ENCODE measurements at places on chromosomes 13 and 19.

- no peak for DNase-seq
These were observed 15.9 kb upstream of the JUND start for GRCh38 chr19:18297308-18297707.

DNA sequence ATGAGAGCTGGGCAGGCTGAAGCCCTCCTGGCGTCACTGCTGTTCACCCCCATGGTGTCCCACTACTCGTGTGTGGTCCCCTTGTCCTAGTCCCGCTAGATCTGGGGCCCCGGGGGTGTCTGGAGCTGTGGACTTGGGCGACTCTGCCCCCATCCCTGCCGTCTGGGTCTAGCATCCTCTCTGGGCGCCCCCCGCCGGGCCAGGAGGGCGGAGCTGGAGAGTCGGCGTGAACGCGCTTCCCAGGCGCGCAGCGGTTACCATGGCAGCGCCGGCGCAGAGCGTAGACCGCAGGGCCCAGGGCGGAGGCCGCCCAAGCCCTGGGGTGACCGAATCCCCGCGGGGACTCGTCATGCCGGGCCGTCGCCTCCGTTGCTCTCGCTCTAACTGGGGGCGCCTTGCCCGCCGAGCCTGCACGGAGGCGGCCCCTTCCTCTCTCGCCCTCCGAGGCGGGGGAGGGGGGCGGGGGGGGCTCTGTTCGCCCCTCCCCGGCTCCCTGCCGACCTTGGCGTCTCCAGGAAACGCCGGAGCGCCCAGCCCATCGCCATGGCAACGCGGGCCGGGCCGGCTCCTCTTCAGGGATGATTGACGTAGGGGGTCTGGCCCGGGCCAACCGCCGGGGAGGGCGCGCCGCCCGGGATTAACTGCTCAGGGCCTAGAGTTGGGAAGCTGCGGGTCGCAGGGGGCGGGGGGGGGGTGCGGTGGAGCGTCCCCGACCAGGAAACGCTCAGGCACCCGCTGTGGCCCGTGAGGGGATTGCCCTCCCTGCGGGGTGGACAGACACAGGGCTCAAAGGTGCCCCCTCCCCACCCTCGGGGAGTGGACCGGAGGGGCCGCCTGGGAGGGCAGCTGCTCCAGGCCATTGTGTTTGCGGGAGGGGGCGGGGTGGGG is 8.9 kb downstream of the ISYNA1 start:
- DNase-seq, result peak; percentile 82

DNA sequence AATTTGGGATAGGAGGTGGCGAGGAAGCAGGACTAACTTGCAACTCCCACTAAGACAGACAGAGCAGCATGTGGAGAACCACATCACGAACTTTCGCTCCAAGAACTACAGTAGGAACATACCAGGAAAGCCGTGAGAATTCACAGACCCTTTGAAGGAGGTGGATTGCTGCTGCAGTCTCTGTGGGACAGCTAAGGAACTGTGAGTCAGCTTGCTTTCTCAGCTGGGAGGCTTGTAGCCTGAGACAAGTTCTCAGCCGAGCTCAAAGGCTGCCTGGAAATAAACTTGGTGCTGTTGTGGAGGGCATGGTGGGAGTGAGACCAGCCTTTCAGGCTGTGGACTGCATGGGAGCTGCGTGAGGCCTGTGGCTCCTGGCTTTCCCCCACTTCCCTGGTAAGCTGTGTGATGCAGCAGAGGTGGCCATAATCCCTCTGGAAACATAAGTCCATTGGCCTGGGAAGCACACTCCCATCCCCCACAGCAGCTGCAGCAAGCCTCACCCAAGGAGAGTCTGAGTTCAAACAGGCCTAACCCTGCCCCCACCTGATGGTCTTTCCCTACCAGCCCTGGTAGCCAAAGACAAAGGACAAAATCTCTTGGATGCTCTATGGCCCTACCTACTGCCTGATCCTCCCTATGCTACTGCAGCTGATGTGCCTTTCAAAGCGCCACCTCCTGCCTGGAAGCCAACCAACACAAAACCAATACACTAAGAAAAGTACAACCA is 441.1 kb upstream of the HTR2A start:
- DNase-seq, result no peak

DNA sequence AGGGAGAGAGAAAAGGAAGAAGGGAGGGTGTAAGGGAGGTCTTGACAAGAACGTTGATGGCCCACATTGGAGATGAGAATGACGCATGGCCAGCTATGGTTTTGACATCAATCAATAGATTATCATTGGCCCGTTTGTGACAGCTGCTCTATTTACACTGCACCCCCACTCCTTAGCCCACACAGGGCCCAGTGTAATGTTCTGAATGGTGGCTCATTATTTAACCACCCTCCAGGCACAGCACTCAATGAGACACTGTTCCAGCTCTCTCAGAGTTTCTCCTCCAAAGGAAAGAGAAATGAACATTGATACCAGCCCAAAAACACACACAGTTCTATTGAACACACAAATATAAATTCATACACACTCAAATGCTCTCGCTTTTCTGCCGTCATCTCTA is 173.0 kb upstream of the IPO5 start:
- DNase-seq, result no peak

DNA sequence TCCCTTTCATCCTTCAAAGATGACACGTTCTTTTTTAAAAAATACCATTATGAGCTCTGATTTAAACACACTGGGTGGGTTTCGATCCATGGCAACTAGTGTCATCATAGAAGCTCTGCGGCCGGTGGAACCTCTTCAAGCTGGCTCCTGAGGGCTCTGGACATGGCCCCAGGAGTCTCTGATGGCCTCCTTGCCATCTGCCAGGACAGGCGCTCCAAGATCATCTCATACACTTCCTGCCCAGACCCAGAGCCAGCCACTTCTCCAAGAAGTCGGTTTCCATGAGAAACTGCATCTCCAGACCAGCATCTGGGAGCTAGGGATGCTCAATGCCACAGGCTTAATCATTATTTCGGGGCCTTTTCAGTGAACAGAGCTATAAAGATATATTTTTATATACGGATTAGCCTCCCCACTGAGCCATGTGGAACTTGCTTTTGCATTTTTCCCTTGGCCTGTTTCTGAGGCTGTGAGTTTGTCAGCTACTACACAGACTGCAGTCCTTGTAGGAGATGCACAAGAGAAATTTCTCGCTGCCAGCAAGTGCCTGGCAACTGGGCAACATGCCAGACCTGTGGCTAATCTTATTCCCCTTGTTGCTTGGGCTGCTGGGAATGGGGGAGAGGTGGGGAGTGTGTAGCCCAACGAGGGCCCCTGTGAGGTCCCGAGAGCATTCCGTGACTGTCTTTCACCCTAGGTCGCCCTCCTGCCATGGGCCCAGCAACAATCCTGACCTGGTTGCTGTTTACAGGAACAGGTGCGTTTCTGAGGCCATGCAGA is 15.9 kb downstream of the SUGP1 start:
- DNase-seq, result peak; percentile 67

DNA sequence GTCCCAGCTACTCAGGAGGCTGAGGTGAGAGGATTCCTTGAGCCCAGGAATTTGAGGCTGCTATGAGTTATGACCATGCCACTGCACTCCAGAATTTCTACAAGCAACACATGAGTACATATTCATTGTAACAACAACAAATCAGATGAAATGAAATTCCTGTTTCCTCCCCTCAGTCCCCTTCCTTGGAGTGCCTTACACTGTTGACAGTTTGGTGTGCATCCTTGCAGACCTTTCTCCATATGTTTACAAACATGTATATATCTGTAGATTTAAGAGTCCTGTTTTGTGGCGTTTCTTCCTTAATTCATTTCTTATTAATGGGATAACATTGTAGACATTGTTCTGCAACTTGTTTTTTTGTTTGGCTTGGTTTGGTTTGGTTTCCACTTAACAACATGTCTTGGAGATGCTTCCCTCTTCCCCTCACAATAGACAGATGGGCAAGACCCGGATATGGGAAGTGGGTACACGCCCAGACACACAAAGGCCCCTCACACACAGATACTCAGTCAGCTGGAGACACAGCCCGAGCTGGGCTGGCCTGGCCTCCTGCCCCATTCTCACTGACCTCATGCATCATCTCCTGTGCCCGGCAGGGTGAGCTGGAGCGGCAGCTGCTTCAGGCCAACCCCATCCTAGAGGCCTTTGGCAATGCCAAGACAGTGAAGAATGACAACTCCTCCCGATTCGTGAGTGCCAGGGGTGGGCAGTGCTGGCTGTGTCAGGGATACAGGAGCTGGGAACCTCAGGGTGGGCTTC is 21.7 kb downstream of the MYH14 start:
- DNase-seq, result no peak

GRCh38 chr19:19650331-19650730 is 6.9 kb upstream of the GMIP start:
- DNase-seq, result no peak

DNA sequence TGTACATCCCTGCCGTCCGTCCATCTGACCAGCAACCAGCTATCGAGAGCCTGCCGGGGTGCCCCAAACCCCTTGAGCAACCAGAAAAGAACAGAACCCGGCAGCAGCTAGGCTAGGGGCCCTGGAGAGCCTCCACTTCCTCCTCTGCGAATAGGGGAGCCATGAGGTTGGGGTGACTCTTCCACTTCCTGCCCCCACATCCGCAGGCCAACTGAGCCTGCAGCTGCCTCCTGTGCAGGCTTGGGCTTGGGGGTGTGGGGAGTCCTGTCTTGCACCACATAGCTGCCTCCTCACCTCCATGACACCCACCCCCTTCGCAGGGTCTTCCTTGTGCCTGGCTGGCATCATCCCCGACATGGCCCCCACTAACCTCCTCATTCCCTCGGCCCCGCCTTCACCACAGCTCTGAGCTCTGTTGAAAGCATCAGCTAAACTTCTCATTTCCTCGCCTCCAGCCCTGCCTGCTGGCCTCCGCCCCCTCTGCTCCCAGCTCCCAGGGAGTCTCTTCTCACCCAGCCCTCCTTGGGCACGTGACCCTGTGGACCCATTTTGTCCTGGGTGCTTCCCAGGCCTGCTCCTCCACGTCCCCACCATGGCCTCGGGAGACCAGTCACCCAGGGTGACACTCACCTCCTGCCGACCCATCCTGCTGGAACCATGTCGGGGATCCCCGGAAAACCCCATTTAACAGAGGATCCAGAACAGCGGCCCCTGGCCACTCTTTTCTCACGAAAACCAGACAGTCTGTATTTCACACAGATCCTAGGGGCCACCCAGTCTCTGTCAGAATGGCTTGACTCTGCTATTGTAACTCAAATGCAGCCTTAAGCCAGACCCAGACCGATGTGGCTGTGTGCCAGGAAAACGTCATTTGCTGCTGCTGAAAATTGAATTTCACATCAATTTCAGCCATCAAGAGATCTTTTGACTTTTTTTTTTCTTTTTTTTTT is 50.4 kb downstream of the MYO9B start:
- peak; percentile 61 for DNase-seq

GRCh38 chr19:50658441-50659317 is 9.4 kb downstream of the C19orf81 start:
- DNase-seq, result peak; percentile 91

DNA sequence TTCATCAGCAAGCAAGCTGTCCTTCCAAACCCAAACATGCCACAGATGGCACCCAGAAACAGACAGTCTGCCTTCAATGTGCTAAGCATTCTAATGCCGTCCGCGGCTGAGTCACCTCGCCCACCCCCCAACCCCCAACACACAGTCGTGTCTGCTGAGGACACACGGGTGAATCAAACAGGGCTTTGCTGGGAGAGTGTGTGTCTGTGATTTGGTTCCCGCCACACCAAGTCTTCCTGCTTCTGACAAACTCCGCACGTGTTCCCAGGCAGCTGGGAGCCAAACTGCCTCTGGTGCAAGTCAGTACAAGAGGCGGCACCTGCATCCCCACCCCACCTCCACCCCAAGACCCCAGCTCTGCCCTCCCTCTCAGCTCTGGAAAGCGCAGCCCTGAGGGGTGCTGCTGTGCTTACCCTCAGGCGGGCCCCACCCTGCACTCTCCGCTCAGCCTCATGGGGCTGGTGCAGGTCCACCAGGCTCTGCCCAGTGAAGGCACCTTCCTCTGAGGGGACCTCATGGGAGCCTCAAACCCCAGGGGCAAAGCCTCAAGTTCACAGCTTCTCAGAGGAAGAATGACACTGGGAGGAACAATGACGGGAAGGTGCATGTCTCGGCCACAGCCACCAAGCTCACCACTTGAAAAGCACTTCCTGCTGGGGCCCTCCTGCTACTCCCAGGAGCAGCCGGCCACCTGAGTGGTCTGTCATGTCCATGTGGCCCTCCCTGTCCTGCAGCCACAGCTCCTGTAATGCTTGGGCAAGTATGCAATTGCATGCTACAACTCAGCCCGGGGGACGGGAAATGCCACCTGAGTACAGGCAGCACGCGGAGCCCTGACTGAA is 15.0 kb upstream of the SLC35E1 start:
- DNase-seq, result no peak

DNA sequence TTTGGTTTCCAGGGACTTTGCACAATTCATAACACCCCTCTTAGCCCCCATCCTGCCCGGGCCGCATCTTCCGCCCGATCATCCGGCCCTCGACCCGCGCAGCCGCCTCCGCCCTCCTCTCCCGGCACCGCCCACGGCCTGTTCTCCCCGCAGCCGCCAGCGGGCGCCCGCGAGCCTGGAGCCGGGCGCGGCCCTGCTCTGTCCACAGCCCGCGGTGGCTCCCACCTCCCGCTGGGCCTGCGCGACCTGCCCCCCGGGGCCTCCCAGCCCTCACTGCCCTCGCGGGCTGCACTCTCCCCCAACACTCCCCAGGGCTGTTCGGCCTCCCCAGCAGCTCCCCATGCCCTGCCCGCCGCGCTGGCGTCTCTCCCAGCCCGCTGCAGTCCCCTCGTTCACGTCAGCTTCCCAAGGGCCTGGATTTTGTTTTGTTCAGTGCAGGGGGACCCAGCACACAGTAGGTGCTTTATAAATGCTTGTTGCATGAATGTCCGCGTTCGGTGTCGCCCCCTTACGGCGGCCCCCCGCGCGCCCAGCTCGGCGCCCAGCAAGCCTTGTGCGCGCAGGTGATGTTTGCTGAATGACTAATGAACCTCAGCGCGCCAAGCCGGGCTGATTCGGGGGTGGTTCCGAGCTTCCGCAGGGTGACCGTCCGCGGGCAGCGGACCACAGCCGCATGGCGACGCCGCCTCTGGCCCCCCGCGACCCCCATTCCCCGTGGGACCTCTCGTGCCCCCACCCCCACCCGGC is 4.6 kb upstream of the APC2 start:
- peak; percentile 74 for DNase-seq

- DNase-seq, result no peak
These were observed 42.1 kb downstream of the LPAR6 start for GRCh38 chr13:48370815-48371214.

GRCh38 chr19:39400061-39400460 is 6.6 kb upstream of the ZFP36 start:
- no peak for DNase-seq

- DNase-seq, result no peak
These were observed 460.8 kb upstream of the ARGLU1 start for GRCh38 chr13:107028751-107029150.

DNA sequence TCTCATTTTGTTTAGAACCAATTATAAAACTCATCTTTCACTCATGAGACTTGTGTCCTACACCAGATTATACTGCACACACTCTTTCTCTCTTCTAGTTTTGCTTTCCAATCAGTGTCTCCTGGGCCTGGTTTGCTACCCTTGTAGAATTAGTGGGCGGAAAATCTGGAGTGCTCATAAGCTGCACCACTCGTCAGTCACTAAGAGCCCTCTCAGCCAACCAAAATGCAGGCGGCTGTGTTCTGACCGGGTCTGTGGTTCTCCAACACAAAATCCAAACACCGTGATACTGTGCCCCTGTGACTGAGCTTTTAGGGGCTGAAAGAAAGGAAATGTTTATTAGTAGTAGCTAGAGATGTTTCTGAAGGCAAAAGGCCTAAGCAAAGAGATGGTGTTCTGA is 83.7 kb upstream of the OBI1 start:
- DNase-seq, result no peak

- no peak for DNase-seq
These were observed 78.4 kb downstream of the IRS2 start for GRCh38 chr13:109707742-109708617.

Data from G401 (cell line).